Fibroblast of gingiva (primary cell): ENCODE measurements at places on chromosomes 7 and 10.

DNA sequence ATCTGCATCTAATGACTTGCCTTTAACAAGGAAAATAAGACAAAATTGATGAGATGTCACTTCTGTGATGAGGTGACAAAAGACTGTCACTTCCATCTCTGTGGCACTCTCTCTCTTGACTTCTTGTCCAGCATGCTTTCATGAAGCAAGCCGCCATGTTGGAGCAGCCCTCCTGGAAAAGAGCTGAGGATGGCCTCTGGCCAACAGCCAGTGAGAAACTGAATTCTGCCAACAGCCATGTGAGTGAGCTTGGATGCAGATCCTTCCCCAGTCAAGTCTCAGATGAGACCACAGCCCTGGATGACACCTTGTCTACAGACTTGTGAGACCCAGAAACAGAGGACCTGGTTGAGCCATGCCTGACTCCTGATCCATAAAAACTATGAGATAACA is 412.6 kb upstream of the SHH start:
- DNase-seq, result no peak

DNA sequence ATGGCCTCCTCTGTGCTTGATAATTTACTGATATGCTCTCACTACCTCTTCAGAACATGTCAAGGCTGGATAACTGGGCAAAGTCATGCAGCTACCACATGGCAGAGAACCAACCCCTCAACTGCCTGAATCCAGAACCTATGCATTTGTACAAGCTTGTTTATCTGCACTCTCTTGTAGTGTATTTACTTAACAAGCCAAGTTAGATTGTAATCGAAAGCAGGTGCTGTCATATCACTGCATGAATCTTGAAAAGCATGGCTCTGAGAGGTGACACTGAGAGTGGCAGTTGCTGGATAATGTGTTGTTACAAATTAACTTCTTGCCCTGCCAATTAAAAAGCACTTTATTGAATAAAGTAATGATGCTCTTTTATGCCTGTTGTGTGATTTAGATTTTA is 588.6 kb downstream of the NRG3 start:
- DNase-seq, result no peak

GRCh38 chr10:52308251-52309031 is 5.6 kb upstream of the DKK1 start:
- peak; percentile 78 for DNase-seq

DNA sequence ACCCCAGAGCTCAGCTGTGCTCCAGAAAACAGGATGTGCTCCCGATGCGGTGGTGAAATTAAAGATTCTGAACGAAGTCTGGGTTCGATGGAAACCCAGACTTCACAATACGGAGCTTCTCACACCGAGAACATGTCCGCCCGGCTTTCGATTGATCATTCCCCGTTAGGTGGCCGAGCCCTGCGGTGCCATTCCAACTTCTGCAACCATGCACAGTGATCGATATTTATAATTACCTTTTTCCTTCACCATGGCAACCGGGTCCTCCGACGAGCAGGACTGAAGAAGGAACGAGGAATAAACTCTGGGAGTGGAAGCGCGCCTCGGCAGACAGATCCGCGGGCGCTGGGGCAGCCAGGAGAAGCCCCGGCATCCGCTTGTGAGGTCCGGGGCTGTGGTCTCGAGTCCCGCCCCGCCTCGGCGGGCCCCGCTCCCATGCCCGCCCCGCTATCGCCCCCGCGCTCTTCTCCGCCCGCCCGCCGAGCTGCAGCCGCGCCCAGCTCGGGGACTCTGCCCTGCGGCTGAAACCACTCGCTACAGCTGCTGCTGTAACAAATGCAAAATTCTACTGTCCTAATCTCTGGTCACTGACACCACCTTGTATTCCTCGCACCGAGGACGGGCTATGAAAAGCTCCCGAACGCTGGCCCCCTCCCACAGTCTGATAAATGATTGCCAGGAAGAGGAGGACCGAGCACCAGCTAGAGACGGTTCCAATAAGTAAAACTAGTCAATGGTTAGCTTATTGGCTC is 26.2 kb downstream of the ABLIM1 start:
- no peak for DNase-seq

GRCh38 chr7:68256295-68256694 is 1259.7 kb downstream of the TYW1 start:
- DNase-seq, result no peak

DNA sequence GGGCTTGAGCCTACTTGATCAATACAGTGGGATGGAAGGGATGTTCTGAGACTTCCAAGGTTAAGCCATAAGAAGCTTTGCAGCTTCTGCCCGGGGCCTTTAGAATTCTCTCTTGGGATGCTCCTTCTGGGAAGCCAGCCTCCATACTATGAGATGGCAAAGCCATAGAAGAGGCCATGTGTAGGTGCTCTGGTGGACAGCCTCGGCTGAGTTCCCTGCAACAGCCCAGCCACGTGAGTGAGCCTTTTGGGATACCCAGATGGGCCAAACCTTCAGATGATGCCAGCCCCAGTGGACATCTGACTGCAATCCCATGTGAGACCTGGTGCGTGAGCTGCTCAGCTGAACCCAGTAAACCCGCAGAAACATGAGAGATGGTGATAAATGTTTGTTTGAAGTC is 370.6 kb downstream of the RPS24 start:
- DNase-seq, result no peak

- DNase-seq, result no peak
These were observed 66.3 kb downstream of the KMT2C start for GRCh38 chr7:152369518-152369917.

DNA sequence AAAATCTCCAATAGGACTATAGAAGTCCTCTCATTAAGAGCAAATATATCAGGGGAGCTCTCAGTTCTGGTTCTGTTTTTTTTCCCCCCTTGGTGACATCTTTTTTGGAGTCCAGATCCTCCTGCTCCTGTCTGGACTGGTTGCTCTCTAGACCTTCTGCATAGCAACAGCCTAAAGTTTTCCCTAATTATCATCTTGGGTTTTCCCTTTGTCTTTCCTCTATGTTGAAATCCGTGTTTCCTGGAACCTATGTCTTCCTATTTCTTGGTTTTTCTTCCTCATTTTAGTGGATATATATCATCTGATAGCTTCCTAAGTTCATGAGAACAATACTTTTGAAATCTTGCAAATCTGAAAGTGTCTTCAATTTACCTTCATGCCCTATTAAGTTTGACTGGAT is 29.7 kb upstream of the MTERF1 start:
- no peak for DNase-seq

GRCh38 chr10:127715782-127716378 is 21.1 kb upstream of the FOXI2 start:
- DNase-seq, result no peak

- DNase-seq, result no peak
These were observed 34.1 kb upstream of the RET start for GRCh38 chr10:43042503-43043341.

DNA sequence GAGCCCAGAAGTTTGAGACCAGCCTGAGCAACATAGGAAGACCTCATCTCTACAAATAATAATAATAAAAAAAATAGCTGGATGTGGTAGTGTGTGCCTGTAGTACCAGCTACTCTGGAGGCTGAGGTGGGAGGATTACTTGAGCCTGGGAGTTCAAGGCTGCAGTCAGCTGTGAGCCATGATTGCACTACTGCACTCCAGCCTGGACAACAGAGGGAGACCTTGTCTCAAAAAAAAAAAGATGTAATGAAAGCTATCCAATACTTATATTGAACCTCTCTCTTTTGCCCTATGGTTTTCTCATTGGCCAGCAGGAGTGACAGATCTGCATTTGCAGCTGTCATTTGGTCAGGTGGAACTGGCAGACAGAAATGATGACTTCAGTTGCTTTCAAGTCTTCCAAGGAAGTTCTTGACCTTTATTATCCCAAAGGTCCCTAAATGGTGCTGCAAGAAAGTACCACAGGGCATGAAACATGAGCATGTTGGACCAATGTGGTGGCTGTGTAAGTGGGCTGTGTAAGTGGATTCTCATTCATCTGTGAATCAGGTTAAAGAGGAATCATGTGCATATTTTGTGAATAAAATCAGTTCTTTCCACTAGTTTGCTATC is 99.4 kb downstream of the CALD1 start:
- no peak for DNase-seq

DNA sequence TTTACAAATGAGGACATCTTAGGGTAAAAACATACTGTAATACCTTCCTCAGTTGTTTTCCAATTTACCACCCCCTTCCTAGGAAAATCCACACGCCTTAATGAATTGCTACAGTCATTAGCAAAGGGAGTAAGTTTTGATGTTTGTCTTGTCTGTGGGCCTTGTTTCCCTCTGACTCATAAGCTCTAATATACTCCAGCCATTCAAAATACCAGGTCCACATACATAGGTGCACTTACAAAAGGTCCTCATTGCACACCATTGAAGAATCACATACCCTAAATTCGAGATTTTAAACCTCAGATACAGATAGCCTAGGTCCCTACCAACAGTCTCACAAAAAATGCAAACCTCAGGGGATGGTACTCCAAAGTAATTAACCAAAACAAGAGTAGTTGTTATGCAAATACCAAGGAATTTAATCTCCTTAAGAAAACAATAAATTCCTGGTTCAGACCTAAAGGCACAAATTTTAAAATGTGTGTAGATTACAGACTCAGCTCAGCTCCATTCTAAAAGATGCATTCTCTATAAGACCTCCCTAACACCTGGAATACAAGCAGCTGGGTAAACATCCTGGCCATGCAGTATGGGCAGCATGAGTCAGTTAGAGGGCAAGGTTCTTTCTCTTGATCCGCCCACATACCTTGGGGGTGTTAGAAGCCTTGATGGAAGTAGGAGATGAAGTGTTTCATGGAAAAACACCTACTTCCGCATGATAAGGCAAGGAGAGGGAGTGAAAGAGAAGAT is 3.0 kb upstream of the LIPK start:
- DNase-seq, result no peak

DNA sequence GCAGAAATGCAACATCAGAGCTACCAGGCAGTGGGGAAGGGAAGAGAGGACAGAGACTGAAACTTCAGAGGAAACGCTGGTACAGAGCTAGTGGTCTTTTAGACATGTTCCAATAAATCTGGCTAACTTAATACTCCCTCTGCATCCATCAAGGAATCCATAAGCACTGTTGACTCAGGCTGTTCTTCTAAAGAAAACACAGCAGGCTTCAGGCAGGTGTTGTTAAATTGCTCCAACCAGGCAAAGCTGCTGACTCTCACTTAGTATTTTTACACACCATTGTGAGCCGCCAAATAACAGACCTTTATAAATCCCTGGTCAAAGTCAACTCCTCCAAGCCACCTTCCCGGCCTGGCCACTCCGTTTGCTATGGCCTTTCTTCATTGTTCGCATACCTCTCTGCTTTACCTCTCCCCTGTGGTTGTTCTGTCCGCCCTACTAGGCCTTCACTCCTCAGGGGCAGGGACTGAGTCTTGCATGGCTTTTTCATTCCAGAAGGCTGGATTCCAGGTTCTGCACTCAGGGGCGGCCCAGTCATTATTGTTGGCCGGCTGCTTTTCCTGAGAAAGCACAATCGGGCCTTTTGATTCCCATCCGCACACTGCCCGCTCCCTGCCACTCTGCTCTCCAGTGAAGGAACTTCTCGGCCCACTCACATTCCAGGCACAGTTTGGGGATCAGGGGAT is 18.4 kb downstream of the CREB3L2 start:
- DNase-seq, result no peak

DNA sequence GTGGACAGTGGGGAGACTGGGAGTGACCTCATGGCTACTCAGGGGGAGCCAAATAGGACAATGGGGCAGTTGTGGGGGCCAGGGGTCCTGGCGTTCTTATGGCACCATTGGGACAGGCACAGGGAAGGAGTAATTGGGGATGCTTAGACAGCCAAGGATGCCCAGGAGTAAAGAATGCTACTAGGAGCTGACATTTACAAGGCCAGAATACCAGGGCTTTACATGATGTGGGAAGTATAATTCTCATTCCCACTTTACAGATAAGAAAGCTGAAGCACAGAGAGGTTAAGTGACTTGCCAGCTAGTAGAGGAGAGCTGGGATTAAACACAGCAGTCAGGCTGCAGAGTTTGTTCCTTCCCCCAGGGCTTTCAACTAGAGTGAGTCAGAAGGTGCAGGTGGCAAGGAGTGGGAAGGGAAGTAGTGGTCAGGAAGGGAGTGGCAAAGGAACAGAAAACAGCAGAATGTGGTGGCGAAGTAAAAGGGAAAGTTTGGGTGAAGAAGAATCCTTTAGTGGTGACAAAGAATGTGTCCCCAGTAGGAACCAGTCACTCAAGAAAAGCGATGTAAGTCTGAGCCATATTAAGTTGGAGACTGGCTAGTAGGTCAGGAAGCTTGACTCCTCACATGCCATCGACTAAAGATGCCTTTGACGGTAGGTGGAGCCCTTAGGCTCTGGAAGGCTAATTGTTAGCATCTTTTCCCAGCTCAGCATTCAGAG is 32.8 kb downstream of the CPVL start:
- no peak for DNase-seq

DNA sequence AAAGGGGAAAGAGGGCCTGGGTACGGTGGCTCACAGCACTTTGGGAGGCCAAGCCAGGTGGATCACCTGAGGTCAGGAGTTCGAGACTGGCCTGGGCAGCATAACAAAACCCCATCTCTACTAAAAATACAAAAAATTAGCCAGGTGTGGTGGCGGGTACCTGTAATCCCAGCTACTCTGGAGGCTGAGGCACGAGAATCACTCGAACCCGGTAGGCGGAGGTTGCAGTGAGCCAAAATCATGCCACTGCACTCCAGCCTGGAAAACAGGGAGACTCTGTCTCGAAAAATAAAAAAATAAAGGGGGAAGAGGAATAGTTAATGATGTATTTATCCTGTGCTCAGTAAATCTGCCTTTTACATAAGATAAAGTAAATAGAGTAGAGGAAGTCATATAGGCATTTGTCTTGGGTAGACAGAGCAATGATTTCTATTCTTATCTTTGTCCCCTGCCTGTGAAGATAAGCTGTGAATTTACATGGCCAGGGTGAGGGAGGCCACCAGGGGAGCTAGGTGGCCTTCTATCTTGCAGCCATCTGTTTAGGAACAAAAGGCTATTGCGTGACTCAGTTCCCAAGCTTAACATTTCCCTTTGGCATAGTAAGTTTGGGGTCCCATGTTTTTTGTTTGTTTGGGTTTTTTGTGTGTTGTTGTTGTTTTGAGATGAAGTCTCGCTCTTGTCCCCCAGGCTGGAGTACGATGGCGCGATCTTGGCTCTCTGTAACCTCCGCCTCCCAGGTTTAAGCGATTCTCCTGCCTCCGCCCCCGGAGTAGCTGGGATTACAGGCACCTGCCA is 73.2 kb upstream of the GTF2I start:
- DNase-seq, result no peak

DNA sequence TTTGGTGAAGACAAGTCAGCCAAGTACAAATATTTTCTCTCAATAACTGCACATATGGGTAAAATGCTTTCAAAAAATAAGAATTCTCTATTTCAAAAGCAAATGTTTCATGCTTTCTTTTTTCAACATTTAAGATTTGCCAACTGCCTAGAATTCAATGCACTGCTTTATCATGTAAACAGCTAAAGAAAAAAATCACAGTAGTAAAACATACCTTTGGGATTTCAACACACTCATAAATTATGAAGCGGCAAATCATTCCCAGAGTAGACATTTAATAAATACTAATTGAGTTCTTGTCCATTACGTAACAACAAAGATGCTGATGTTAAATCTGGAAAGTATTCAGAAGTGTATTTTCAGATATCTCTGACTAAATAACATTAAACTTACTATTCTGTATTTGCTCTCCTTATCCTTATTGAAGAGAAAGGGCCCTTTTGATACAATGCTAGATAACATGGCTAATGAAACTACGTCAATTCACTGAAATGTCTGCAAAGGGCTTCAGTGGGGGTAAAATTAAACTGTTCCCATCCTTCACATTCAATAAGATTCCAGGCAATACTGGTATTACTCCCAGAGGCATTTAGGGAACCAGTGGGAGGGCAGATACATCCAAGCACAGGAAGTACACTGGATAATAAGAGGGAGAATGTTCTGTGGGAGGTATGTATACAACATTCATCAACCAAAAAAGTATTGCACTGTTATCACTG is 13.9 kb downstream of the NAPEPLD start:
- DNase-seq, result peak; percentile 35
